Non-pigmented ciliary epithelial cell (primary cell): ENCODE measurements at places on chromosomes 11 and 22.

DNA sequence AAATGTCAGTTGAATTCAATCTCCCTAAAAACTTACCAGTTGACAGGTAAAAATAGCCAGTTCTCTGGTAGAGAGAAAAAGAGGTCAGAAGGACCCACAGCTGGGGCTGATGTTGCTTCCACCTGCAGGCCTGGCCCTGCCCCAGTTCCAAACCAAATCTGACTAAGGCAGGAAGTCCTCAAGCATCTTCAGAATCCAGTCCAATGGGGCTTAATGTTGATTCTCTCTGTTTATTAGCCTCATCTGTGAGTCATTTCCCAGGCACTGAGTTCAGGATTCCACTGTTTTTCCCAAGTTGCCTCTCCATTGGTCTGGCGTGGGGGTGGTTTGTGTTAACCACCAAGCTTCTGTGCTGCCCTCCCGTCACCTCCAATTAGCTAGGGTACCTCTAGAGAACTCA is 601.8 kb downstream of the INSC start:
- no peak for DNase-seq

- no peak for DNase-seq
Observed at GRCh38 chr11:2156416-2157182, 4.4 kb downstream of the INS start.

GRCh38 chr22:30452861-30453260 is 19.0 kb downstream of the SEC14L3 start:
- DNase-seq = no peak

DNA sequence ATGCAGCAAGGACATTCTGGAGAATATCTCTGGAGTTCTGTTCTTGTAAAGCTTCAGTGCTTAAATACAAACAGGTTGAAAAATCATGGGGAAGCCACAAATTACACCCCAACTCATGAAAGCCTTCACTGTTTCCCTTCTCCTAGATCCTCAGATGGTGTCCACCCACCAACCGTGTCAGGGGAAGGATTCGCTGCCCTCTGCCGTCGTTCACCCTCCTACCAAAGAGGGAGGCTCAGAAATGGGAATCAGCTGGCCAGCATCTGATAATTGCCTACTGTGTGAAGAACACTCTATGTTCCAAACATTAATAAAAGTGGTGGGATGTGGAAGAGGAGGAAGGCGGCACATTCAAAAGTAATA is 7.4 kb upstream of the HEPACAM start:
- DNase-seq = no peak

- DNase-seq = no peak
Observed at GRCh38 chr11:68818181-68818580, 23.5 kb downstream of the CPT1A start.

- DNase-seq = no peak
Observed at GRCh38 chr11:69941546-69942332, 122.5 kb upstream of the FGF3 start.

DNA sequence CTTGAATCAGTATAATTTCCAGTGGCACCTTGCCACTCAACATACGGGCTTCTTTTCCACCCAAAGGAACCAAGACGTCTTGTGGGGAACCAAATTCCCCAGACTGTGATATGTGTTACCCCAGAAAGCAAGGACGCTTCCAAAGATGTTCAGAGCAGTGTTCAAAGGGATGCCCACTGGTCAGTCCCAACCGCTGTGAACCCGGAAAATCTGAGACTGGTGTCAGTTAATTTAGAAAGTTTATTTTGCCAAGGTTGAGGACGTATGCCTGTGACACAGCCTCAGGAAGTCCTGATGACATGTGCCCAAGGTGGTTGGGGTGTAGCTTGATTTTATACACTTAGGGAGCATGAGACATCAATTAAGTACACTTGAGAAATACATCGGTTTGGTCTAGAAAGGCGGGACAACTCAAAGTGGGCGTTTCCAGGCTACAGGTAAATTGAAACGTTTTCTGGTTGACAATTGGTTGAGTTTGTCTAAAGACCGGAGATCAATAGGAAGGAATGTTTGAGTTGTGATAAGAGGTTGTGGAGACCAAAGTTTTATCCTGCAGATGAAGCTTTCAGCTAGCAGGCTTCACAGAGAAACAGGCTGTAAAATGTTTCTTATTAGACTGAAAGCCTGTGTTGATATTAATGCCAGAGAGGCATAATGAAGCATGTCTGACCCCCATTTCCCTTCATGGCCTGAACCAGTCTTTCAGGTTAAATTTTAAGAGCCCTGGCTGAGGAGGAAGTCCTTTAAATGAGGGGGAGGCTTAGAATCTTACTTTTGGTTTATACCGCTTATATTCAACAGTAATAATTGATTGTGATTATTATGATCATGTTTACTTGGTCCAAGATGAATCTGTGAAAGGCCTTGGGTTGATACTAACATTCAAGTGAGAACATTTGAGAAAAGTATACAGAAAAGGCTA is 6.8 kb downstream of the APOL3 start:
- DNase-seq = no peak

GRCh38 chr11:21785351-21785750 is 407.5 kb upstream of the ANO5 start:
- no peak for DNase-seq

GRCh38 chr11:116691771-116692177 is 81.0 kb downstream of the BUD13 start:
- DNase-seq = no peak

GRCh38 chr11:7575841-7576725 is 62.3 kb downstream of the PPFIBP2 start:
- no peak for DNase-seq

GRCh38 chr11:59615120-59615636 is 396 bp downstream of the OSBP start:
- no peak for DNase-seq

DNA sequence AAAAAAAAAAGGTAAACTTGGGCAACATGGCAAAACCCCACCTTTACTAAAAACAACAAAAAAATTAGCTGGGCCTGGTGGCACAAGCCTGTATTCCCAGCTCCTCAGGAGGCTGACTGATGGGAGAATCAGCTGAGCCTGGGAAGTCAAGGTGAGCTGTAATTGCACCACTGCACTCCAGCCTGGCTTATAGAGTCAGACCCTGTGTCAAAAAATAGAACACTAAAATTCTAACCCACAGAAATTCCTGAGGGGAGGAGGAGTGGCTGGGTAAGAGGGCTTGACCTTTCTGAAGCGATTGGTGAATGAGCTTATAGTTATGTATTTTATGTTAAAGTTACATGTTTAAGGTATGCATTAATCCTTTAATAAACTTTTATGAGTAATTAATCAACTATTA is 53.3 kb downstream of the FAT3 start:
- DNase-seq = no peak

DNA sequence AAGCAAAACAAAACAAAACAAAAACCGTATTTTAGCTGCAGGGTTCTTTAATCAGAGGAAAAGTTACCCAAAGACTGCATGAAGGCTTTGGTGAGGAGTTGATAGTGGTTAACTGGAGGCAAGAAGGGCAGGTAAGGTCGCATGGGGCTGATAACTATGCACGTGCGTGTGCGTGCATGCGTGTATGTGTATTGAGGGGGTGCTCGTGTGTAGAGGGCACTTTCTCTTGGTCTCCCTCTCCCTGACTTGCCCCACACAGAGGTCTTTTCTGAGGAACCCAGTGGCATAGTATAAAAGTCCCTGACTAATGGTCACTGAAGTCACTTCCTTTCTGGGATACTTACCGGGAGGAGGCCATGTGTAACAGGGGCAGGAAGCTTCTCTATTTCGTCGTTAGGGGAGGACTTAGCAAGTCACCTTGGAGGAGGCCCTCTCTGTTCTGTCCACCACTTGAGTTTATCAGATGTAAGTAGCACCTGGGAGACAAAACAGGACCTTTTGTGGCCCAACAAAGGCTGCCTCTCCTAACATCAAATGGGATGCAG is 20.1 kb upstream of the FCHSD2 start:
- DNase-seq = no peak

DNA sequence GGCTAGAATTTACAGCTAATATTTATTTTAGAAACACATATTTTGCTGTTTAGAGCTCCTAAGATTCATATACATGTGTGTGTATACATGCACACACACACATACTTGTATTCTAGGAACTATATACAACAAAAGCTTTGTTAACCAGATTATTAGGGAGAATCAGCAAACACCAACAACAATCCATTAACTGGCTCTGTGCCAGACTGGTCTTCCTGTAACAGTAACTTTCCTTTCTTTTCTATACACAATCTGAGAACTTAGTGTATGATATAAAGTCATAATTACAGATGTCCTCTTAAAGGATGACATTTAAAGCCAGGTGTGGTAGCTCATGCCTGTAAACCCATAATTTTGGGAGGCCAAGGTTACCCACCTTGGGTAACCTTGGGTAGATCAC is 49.5 kb upstream of the CLNS1A start:
- DNase-seq = no peak

DNA sequence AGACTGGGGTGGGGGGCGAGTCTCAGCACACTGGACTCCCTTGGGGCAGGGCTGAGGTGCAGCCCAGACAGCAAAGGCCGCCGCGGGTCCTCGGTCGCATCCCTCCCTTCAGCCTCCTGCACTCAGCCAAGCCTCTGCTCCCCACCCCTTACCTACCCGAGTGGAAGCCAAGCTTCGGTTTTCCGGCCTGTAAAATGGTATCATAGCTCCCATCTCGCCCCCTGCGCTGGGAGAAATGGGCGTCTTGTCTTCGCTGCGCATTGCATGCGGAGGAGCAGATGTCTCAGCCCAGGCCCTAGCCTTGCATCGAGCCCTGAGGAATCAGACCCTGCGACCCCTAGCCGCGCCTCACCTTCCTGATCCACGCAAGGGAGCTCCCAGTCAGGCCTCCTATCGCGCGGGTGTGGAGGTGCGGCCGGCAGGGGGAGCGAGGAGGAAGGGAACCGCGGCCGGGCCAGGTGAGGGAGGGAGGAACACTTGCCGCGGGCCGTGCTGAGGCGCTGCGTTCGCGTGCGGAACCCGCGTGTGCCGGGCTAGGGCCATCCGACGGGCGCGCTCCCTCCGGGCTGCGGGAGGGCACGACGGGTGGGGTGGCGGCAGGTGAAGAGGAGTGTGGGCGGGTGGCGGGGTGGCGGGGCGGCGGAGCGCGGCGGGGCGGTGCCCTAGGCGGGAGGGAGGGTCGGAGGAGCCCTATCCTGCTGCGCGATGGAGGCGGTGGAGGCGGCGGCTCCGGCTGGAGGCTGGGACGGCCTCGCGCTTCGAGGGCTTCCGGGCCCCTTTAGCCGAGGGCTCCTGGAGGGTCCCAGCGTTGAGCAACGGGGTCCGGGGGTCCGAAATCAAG is 4.1 kb upstream of the TBX1 start:
- DNase-seq = no peak

DNA sequence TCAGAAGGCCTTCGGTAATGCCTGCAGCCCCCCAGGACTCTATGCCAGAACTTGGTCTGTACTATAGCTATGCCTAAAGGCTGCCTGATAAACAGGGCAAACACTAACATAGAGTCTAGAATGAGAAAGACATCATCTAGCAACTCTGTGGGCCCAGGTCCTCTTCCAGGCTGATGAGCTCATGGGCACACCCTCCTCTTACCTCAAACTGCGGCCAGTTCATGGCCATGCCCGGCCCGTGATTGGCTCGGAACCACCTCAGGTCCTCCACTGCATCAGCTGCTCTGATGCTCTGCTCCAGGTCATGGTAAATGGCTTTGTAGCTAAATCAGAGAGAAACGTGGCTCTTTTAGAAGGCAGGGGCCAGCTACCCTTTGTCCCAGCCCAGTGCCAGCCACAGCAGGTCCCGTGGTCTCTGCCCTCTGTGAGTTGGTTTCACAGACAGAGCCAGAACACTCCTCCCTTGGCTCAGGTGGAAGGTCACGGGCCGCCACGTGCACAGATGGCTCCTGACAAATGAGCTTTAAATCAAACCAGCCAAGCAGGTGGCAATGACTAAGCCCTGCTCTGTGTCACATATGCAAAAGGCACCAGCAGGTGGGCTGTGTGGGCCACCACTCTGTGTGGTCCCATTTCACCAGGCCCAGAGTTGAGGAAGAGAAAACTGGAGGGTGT is 25.0 kb upstream of the ARFGAP3 start:
- DNase-seq = no peak

GRCh38 chr11:35792846-35793192 is 130.2 kb downstream of the TRIM44 start:
- no peak for DNase-seq

DNA sequence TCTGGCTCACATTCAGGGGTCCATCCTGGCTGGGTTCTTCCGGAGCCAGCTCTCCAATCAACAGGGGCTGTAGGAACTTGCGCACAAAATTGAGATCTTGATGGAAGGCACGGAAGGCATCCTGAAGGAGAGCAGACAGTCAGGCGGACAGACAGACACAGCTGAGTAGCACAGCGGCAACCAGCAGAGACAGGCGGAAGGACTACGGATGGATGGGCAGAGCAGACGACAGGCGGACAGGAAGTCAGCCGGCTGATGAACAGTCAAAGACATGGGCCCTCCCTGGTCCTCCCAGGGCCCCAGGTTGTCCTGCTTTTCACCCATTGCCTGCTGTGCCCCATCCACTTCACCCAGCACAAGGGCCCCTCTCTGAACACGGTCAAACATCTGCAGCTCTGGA is 11.3 kb downstream of the FADS3 start:
- DNase-seq = no peak

DNA sequence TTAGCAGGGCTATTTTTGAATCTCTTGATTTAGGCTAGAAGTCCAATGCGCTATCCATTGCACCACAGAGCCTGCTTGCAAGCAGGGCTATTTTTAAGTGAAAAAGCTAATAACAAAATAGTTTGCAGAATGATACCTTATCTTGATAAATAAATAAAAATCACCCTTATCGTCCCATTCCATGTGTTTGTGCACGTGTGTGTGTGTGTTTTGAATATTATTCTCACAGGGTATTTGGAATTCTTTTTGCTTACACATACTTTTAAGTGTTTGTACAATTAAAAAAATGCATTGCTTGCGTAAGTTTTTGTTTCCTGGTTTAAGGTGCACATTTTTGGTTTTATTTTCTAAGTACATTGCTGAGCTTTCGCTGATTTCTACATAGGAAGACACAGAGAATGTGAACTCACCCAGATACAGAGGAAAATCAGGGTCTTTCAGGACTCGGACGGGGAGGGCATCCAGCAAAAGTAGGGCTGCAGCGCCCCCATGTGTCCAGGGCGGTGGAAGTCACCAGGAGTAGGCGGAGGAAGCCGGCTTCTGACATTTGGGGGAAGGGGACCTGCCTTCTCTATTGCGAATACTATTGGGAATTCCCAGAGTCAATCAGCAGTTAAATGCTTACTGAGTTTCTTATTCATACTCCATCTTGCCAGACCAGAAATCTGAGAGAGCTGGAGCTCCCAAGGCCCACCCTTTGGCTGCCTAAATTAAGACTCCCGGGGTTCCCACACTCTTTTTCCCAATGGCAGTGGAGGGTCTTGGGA is 27.3 kb downstream of the SLC1A2 start:
- peak; percentile 38 for DNase-seq

DNA sequence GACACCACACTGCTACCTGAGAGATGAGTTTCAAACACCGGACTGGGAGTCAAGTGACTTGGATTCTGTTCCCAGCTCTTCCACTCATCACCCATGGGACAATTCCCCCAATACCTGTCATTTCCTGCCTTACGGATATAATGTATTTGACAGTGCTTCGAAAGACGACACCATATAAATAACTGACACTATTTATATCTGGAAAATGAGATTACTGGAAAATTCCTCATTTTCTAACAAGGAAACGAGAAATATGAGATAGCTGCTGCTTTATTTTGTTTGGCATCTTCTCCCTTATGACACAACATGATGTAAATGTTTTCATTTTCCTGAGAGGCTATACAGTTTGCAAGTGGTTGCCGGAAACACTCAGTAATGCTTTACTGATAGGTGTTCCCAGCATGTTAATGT is 8.6 kb downstream of the HSCB start:
- DNase-seq = peak; percentile 57

- DNase-seq = no peak
Observed at GRCh38 chr11:44775366-44775984, 48.7 kb downstream of the TSPAN18 start.

GRCh38 chr22:49497266-49497665 is 330.4 kb downstream of the BRD1 start:
- no peak for DNase-seq
